Kidney epithelial cell (primary cell): ENCODE measurements at places on chromosomes 3 and 15. TPM values are rescaled to one million over a fixed set of nuclear protein-coding genes. Genes with fewer than 3 reads are reported as not detected.

GRCh38 chr3:43190670-43191069, 84.8 kb upstream of the POMGNT2 start:
- no peak for DNase-seq

GRCh38 chr3:183815951-183816475, 9.4 kb downstream of the MAP6D1 start:
- DNase-seq, result no peak

DNA sequence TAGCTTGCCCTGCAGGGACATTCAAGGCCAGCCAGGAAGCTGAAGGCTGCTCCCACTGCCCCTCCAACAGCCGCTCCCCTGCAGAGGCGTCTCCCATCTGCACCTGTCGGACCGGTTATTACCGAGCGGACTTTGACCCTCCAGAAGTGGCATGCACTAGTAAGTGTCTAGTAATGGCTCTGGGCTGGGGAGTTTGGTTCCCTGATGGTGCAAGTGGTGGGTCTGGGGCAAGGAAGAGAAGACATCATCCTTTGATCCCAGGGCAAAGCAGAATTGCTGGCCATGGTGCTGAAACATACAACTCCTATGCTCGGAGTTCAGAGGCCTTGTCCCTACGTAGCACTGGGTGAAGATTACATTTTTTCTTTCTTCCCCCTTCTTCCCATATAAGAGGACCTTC, 311.4 kb downstream of the EPHB1 start:
- no peak for DNase-seq

DNA sequence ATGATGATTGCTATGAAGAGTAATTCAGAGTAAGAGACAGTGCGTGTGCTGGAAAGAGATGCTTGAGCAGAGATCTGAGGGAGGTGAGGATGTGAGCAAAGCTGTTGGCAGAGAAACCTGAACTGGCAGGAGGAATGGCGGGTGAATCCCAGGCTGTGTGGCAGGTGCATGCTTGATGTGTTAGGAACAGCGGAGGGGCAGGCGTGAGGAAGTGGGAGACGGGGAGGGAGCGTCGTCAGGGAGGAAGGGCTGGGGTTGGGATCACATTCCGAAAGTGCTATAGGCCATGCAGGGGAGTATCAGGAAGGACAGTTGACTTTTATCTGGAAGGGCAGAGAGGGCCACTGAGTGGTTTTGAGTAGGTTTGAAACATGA, 8.6 kb downstream of the GABRA5 start:
- no peak for DNase-seq

GRCh38 chr15:88881775-88882174, 13.6 kb downstream of the HAPLN3 start:
- DNase-seq, result no peak

GRCh38 chr3:97439373-97439772, 325.2 kb upstream of the ARL6 start:
- DNase-seq, result no peak

- no peak for DNase-seq
Measured at GRCh38 chr3:184757022-184757651, 45.3 kb upstream of the MAGEF1 start.

DNA sequence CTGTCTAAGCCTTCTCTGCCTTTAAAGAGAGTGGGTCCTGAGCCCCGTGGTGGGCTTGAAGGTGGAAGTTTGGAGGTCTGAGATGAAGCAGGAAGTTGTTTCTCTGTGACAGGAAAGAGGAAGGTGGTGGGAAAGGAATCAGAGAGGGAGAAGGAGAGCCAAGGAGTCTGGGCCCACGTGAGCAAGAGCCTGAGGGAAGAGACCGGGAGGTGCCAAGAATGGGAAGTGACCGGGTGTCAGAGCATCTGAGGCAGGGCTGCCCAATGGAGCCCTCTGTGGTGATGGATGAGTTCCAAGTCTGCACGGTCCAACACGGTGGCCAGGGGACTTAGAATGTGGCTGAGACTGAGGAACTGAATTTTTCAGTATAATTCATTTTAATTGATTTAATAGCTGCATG, 24.6 kb downstream of the ALDH1L1 start:
- DNase-seq, result no peak

DNA sequence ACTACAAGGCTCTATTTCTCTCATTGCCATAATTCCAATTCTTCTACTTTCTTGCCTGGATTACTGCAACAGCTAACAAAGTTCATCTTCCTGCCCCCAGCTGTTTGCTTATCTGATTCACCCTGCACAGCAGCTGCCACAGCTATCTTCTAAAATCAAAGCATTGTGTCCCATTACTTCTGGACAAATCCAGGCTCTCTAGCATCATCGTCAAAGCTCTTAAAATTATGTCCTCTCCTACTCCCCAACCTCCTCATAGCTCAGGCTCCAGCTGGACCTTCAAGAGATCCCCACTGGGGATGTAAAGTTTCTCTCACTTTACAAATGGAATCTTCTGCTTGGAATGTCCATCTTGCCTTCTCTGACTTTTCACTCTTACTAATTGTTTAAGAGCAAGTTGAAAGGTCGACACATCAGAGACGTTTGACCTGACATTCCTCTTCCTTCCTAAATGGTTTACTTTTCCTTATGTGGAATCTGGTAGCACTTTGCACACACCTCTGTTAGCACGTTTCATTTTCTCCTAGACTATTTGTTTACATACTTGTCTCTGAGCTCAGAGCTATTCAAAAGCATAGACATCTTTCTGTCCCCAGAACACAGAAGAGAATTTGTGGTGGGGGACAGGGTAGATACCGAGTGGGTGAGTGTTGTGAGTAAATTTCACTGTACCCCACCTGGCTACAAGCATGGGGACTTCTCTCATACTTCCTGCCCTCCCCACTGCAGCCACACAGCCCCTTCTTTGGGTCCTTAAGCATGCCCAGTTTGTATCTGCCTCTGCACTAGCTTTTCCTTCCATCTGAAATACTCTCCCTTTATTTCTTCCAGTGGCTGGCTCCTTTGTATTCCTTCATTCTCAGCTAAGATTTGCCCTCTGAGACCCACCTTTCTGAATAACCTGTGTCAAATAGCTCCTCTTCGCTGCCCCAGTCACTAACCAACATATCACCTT, 77.9 kb downstream of the SERPINI1 start:
- no peak for DNase-seq

GRCh38 chr15:64696481-64696880, 78.9 kb downstream of the RBPMS2 start:
- no peak for DNase-seq

GRCh38 chr3:151357463-151357850, 27.1 kb downstream of the P2RY12 start:
- no peak for DNase-seq

GRCh38 chr3:14716591-14716990, 41.6 kb downstream of the C3orf20 start:
- DNase-seq, result no peak

- no peak for DNase-seq
Measured at GRCh38 chr3:52366527-52366926, 50.4 kb downstream of the DNAH1 start.

DNA sequence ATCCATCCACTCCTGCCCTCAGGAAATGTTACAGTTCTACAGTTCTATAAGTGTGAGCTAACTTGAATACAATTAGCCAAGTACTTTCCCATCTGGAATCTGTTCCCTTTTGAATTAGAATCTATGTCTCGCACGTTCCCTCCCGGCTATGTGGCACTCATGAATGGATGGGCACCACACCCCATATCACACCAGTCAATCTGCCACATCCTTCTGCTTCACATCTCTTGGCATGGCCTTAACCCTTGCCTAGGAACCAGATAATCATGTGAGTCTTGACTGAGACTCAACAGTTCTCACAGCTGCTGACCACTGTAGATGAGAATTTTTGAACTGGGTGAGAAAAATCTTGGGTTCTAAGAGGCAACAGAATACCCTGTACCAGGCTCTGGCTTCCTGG, 180.2 kb downstream of the TNIK start:
- DNase-seq, result no peak

DNA sequence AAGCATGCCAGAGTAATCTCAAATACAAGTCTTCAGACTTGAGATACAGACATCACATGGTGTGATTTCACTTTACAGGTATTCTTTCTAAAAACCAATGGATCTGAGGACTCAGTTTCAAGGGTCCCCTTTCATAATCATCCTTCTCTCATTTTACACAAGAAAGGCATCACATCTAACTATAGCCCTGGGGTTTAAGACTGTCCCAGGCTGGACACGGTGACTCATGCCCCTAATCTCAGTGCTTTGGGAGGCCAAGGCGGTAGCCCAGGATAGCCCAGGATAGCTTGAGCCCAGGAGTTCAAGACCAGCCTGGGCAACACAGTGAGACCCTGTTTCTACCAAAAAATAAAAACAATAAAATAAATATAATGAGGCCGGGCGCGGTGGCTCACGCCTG, 36.4 kb downstream of the UBP1 start:
- no peak for DNase-seq

DNA sequence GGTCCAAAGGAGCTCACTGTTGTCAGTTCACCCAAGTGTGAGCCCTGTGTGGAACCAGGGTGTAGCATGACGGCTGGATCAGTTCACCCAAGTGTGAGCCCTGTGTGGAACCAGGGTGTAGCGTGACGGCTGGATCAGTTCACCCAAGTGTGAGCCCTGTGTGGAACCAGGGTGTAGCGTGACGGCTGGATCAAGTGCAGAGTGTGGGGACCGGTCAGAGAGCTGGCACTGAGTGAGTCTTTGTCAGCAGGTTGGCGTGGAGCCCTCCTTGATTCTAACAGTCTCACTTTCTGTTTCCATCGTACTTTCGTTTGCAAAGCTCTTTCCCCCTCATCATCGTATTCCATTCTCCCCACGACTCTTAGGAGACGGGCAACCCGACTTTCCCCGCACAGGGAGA, 57.9 kb upstream of the DLG1 start:
- no peak for DNase-seq

DNA sequence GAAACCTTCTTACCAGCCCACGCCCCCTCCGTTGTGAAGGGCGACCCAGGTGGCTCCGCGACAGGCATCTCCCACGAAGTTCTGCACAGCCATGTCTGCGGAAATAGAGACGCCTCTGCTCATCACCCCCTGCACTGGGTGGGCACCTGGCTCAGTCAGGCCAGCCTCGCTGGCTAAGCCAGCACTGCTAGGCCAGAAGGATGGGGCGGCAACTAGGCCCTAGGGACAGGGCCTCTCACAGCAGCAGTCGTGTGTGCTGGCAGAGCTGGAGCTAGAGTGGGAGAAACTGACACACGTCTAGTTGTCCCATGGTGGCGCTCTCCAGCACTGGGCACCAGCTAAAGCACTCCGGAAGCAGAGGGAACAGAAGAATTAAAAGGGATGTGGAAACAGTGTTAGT, 12.5 kb upstream of the ZXDC start:
- DNase-seq, result no peak

DNA sequence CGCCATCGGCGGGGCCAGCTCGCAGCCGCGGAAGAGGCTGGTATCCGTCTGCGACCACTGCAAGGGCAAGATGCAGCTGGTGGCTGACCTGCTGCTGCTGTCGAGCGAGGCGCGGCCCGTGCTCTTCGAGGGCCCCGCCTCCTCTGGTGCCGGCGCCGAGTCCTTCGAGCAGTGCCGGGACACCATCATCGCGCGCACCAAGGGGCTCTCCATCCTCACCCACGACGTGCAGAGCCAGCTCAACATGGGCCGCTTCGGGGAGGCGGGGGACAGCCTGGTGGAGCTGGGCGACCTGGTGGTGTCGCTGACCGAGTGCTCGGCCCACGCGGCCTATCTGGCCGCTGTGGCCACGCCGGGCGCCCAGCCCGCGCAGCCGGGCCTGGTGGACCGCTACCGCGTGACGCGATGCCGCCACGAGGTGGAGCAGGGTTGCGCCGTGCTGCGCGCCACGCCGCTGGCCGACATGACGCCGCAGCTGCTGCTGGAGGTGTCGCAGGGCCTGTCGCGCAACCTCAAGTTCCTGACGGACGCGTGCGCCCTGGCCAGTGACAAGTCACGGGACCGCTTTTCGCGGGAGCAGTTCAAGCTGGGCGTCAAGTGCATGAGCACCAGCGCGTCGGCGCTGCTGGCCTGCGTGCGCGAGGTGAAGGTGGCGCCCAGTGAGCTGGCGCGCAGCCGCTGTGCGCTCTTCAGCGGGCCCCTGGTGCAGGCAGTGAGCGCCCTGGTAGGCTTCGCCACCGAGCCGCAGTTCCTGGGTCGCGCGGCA, 1.8 kb downstream of the TLNRD1 start:
- DNase-seq, result no peak

DNA sequence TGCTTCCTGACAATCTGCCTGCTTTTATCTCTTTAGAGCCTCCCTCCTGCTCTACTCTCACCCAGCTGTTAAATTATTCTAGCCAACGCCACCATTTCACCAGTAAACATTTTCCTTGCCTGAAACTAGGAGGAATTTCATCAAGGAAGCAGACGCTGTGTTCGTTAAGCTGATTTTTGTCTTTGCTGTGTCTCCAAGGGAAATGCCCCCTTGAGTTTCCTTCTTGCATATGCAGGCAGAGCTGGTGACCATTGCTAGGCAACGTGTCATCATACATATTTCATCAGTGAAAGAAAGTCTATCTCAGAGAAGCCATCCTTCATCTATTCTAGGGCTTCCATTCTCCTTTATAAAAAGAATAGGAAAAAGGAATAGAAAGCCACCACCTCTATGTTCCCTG, 87.0 kb upstream of the ST8SIA2 start:
- DNase-seq, result no peak

DNA sequence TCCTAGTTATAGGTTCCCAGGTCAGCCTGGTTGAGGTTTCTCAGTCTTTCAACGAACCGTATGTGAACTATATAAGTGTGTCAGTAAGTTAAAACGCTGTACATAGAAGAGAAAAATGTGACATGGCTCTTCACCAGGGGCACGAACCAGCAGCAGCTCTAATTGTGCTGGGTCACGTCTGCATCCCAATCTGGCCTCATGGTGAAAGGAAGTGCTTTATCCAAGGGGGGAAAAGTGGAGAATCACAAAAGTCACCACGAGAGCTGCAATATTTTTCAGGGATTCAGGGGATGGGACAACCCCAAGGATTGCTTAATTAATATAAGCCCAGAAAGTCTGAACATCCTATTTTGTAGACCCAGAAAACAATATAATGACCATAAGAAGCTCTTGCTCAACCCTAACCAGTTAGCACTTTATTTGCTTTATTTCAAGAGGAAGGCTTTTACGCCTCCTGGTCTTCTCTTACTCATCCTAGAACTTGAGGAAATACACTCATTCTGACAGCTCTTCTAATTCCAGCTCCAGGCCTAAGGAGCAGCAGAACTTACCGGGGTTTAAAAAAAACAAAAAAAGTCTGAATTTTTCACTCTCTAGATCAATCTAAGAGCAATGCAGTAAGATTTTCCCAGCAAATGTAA, 16.5 kb downstream of the ANXA2 start:
- no peak for DNase-seq

GRCh38 chr15:43410572-43411214, 39.8 kb downstream of the TUBGCP4 start:
- DNase-seq, result no peak

- no peak for DNase-seq
Measured at GRCh38 chr3:111238885-111239284, 167.3 kb downstream of the NECTIN3 start.

PYGO1 gene
- 6.8 and 10.3 TPM in 2 replicates for total RNA-seq

GPR176 gene
- 52.0 and 55.9 TPM in 2 replicates for total RNA-seq

ISLR gene
- total RNA-seq, result 0.25 and 0.48 TPM in 2 replicates

HAPLN3 gene
- total RNA-seq, result 16.8 and 28.2 TPM in 2 replicates

MKRN2OS gene
- 0.14 and 1.3 TPM in 2 replicates for total RNA-seq

ATRIP gene
- total RNA-seq, result 5.7 and 6.8 TPM in 2 replicates

SLC24A5 gene
- total RNA-seq, result not detected in 2 replicates

CCNB2 gene
- 12.8 and 15.8 TPM in 2 replicates for total RNA-seq

COLQ gene
- total RNA-seq, result 0.13 and 0.41 TPM in 2 replicates

GOLGA8K gene
- total RNA-seq, result 0.07 TPM in 1 of 2 replicates, not detected in the other

SLC6A11 gene
- total RNA-seq, result 0.04 TPM in 1 of 2 replicates, not detected in the other
